Thymus (tissue), 14 donors: ENCODE measurements at places on chromosomes 11 and 22.

DNA sequence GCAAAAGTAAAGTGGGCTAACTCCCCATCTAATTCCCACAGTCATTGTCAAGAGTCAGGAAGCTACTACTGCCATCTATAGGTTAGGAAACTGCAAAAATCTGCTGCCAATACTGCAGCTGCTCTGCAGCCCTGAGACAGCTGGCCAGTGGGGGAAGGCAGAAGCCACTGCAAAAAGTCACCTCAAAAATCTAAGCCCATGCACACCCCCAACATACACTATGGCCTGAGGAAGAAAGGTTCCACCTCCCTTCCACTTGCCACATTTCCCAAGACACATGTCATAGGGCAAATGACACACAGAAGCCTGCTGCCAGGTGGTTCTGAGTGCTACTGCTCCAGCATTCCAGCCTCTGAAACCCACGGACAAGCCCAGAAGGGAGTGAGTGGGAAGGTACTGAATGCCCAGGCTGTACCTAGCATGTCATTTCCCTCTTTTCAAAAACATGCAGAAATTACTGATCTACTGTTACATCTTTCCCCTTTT is 36.9 kb downstream of the DGCR2 start:
- DNase-seq = peak; percentile 19

DNA sequence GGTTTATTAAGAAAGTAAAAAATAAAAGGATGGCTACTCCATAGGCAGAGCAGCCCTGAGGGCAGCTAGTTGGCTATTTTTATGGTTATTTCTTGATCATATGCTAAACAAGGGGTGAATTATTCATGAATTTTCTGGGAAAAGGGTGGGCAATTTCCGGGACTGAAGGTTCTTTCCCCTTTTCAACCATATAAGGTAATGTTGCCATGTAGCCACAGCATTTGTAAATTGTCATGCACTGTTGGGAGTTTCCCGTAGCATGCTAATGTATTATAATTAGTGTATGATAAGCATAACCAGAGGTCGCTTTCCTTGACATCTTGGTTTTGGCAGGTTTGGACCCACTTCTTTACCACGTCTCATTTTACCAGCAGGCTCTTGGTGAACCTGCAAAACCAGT is 610.4 kb upstream of the B3GAT1 start:
- DNase-seq = no peak

DNA sequence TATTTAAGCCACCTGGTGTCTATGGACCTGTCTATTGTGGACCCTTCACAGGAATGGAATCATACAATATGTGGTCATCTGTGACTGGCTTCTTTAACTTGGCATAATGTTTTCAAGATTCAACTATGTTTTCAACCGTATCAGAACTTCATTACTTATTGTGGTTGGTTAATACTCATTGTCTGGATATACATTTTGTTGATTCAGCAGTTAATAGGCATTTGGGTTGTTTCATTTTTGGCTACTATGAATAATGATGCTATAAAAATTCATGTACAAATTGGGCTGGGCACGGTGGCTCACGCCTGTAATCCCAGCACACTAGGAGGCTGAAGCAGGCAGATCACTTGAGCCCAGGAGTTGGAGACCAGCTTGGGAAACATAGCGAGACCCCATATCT is 2.5 kb upstream of the RAPSN start:
- DNase-seq = no peak

DNA sequence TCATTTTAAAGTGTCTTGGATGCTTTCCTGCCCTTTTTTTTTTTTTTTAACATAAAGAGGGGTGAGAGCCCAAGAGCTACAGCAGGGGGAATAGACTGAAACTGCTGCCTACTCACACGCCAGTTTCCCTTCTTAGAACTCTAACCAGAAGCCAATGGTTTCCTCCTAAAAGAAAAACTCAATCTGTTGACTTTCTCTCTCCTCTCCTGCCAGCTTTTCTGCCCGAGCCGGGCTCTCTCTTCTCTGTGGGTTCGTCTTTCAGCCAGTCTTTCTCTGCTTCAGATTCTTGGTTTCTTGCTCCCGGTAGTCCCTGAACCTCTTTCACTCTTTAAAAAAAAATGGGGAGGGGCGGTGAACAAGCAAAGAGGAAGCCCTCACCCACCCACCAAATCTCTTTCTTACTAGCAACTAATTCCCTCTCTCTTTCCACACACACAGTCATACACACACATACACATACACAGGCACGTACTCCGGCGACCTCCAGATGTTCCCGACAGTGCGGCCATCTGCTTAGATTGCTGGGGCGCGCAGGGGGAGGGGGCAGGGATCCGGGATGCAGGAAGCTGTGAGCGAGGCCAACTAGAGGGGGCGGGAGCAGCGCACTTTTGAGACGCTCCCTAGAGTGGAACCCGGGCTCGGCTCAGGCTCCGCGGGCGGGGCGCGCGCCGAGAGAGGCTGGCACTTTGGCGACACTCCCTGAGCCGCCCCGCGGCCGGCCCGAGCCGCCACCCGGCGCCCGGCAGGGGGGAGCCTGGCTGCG is 444 bp upstream of the TSKU start:
- DNase-seq = peak; percentile 75

GRCh38 chr11:105911454-105911853 is 110.6 kb downstream of the MSANTD4 start:
- no peak for DNase-seq

DNA sequence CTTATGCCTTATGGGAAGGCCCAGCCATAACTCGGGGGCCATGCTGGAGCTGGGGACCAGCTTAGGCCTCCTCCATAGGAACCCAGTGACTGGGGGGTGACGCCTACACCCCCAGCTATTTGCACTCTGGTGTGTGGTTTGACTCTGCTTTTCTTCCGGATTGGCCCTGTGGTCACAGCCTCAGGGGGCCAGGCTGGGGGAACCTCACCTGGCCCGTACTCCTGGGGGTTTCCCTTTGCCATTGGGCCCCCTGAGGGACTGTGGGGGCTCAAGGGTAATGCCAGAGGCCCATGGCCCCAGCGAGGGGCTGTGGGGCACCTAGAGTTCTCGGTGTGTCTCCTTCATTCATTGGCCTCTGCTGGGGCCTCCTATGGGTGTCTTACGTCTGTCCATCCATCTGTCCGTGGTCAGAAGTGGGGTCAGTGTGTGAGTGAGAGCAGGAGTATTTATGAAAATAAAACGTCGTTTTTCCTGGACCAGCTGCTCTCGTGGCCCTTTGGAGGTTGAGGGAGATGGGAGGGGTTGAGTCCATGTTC is 6.3 kb upstream of the SH3BP1 start:
- no peak for DNase-seq

DNA sequence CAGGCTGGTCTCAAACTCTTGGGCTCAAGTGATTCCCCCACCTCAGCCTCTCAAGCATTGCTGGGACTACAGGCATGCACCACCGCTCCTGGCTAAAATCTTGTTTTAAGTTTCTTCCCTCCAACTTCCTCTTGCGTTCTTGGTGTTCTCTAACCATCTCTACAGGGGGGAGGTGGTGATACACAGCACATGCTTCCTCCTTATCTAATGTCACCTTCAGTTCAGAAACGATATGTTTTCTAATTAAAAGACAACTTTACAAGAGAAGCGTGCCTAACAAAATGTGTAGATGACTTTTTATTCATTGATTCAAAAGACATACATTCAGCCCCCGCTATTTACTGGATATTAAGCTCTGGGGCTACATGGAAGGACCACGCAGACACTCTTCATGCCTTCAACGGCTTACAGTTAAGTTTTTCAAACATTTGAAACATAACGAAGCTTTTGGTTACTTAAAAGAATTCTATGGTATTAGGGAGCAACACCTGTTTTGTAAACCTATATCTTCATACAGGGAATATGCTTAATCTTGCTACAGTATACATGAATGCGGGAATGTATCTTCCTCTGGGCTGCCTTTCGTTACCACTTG is 933 bp upstream of the DLAT start:
- DNase-seq = no peak

GRCh38 chr11:127395034-127395433 is 394.5 kb upstream of the KIRREL3 start:
- no peak for DNase-seq

GRCh38 chr11:26037716-26038115 is 294.2 kb upstream of the ANO3 start:
- no peak for DNase-seq

DNA sequence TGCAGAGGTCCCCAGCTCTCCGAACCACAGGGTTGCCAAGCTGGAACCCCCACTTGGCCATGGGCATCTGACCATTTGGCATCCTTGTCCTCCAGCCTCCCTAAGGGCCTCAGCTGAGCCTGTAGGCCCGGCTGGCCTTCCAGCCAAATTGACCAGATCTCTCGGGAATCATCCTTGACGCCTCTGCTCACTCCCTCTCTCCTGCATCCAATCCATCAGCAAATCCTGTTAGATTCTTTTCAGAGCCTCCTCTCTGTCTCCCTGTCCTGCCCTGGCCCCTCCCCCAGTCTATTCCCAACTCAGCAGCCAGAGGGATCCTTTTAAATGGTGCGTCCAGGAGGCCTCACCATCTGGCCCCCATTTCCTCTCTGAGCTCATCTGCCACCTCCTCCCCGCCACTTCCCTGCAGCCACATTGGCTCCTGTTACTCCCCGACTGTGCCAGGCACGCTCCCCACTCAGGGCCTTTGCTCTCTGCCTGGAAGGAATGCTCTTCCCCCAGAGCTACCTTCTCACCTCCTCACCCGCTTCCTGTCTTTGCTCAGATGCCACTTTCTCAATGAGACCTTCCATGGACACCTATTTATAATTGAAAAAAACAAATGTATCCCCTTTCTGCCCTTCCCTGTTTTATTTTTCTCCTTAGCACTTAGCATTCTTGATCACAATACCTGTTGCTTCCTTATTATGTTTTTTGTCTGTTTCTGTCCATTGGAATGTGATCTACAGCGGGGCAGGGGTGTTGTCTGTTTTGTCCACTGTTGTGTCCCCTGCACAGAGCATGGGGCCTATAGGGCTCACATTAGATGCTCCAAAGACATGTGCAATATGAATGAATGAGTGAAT is 78.1 kb downstream of the NFAM1 start:
- no peak for DNase-seq

DNA sequence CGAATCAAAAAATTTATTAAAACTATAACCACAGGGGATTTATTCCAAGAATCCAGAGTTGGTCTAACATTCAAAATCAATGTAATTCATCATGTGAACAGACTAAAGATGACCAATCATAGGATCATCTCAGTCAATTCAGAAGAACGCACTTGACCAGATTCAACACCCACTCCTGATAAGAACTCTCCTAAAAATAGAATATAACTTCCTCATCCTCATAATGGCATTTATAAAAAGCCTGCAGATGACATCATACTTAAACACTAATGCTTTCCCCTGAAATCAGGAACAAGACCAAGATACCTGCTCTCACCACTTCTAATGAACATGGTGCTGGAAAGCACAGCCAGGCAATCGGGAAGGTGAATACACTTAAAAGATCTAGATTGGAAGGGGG is 10.5 kb upstream of the MUC2 start:
- no peak for DNase-seq

DNA sequence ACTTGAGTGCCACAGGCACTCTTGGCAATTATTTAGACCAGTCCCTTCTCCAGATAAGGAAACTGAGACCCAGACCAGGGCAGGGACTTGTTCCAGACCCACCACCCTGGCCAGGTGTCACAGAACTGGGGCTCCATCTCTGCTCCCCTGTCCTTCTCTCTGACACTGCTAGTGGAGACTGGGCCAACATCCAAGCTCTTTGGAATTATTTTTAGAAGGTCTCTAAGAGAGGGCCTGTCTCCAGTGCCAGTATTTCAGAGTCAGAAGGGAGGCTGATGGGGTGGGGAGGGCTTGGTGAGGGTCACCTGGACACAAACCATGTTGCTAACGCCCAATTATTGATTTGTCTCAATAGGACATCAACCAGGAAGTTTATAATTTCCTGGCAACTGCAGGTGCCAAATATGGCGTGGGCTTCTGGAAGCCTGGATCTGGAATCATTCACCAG is 32.7 kb downstream of the POLR3H start:
- DNase-seq = no peak

- no peak for DNase-seq
These were observed 92.6 kb upstream of the LIN7C start for GRCh38 chr11:27599217-27599616.
